ENCODE measurements at places on chromosomes 7 and 10.

GRCh38 chr7:44519546-44519945 lies 21.6 kb downstream of the NPC1L1 start:
- DNase-seq = no peak

DNA sequence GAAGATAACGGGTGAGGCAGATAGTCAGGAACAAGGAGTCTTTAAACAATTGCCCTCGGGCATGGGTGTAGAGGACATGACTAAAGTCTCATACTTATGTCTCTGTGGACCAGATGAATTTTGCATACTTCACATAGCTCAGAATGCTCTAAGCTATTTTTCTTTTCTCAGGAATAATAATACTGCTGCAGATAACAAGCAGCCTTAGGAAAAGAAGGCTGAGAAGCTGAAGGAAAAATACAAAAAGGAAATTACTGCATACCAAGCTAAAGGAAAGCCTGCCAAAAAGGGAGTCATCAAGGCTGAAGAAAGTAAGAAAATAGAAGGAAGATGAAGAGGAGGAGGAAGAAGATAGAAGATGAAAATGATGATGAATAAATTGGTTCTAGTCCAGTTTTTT lies 13.4 kb upstream of the ERCC6 start:
- no peak for DNase-seq

DNA sequence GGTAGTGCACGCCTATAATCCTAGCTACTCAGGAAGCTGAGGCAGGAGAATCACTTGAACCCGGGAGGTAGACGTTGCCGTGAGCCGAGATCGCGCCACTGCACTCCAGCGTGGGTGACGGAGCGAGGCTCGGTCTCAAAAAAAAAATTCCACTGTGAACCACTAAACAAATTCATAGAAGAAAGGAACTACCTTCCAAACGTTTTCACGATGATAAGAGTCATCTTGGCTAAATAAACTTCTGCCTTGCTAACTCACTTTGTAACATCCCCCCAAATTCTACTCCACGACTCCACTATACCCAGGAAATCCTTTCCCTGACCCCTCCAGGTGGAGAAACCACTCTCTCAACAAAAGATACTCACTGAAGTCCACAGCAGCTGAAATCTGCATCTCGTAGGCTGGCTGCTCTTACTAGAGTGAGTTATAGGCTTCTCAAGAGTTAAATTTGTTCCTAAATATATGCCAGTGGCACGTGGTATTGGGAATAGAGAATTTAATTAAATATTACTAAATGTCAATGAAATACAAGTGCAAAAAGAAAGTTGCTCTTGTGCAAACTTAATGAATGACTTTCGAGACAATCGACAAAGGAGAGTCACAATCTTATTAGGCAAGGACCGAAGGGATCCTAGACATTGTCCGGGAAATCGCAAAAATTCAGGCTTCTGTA lies 1.6 kb upstream of the GTF2I start:
- DNase-seq = no peak

DNA sequence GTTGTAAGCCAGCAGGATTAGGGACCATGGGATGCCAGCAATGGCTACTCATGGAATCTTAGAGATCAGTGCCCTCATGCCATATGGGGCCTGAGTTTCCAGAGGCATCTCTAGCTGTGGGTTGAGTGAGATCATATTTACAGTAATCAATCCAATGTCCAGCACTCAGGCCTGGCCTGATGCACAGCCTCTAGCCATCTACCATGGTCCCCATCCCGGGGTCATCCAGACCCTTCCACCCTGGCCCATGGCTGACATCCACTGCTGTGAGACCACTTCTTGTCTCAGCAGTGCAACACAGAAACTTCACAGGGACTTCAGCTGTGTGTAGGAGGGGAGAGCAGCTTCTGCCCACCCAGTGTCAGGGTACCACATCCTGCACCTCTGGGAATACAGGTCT lies 6.5 kb upstream of the ADCY1 start:
- no peak for DNase-seq

GRCh38 chr7:16989811-16990413 lies 108.1 kb upstream of the AGR3 start:
- no peak for DNase-seq
